Stimulated activated CD8-positive, alpha-beta memory T cell treated with anti-CD3 and anti-CD28 coated beads, Interleukin-4, amount 100 ng/mL, for 48 hours (primary cell): ENCODE measurements at places on chromosomes 5 and 9.

DNA sequence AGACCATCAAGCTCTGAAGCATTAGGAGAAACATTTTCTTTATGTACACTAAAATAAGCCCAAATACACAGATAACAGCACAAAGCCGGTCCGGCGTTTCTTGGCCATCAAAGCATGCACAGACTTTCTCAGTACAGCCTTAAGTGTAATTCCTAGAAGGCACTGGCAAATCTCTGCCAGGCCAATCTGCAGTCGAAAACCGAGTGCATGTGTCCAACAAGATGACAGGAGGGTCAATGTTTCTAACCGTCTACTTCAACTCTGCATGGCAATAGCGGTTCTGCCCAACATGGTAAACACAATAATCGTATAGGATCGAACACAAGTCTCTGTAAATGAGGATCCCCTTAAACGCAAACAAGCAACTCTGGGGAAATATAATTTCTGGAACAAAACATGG lies 1.1 kb downstream of the ARL15 start:
- DNase-seq = no peak

- no peak for DNase-seq
Observed at GRCh38 chr5:4758996-4759395, 381.1 kb upstream of the ADAMTS16 start.

DNA sequence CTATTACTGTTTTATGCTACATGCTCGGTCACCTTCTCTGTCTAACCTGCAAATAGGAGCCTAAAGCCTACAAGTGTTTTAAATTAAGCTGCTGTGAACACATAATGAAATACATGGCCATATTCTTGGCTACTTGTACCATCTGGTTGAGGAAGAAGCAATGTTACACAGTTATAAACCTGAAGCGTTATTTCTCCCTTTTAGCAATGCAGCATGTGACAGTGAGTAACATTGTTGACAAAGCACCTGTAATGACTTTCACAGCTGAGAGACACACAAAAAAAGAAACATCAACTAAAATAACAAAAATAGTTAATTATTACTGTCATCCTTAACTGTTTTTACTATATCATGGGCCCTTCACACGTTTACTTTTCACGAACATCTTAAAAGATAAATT lies 146.9 kb downstream of the RORB start:
- no peak for DNase-seq

DNA sequence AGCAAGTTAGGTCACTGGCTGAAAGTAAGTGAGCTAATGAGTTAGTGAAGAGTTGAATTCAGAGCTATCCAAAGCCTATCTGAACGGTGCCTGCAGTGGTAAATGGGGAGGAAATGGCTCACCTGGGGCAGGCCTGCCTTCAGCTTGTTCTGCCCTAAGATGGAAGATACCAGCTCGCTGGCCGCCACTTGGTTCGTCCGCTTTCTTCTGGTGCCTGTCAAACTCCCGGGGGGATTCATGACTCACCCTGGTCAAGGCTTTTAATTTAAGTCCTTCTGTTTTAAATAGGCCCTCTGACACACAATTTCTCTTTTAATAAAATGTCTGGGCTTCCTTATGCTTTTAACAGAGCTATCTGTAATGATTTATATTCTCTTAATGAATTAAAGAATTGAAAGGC lies 78.8 kb downstream of the CFAP90 start:
- no peak for DNase-seq

DNA sequence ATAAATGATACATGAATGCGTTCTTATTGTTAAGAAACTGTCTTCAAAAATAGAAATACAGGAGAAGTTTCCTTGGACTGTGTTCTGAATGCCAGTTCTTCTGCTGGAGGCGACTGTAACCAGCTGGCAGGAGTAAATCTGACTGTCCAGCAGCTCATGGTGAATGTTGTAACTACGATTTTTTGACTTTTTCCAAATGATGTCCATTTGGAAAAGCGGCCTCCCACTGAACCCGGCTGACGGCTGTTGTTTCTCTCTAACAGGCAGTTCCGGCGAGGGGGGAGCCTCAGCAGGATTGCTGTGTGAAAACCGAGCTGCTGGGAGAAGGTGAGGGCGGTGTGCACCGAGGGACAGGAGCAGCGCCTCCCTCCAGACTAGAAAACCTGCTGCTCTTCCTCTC lies 91.9 kb downstream of the EHMT1 start:
- no peak for DNase-seq

DNA sequence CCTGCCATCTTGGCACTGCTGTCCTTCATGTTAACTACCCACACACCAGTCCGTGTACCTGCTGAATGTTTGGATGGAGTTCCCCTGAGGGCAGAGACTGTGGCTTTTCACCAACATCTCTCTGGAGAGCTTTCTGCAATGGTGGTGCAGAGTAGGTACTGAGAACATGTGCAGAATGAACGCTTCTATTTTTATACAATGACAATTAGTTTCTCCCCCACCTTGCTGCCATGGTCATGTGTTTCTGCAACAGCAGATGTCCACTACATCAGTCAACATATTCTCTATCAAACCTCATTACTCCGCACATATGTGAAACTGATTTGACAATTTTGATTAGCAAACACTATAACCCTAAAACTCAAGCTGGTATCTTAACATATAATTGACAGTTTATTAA lies 14.5 kb downstream of the PTCH1 start:
- DNase-seq = no peak

DNA sequence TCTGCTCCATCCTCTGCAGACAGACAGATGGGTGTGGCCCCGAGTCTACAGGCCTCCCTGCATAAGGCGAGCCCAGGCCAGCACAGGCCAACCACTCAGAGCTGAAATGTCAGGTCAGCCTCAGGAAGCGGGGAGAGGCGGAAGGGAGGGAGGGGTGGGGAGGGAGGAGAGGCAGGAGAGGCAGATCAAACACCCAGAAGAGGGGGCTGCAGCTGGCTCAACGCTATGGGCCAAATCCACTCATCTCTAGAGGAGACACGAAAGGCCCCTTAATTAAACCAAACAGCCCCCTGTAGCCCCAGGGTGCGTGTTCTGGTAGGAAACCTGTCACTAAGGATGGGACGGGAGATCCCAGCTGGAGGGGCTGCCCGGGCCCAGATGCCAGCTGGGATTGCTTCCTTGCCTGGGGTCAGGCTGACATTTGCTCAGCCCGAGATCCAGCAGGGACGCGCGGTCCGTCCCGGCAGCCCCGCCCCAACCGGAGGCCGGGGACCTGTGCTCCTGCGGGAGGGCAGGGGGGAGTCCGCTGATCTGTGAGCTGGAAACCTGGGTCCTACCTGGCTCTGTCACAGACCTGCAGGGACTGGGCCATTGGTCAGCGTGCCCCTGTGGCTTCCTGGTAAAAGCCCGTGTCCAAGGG lies 97.2 kb upstream of the SARDH start:
- no peak for DNase-seq

DNA sequence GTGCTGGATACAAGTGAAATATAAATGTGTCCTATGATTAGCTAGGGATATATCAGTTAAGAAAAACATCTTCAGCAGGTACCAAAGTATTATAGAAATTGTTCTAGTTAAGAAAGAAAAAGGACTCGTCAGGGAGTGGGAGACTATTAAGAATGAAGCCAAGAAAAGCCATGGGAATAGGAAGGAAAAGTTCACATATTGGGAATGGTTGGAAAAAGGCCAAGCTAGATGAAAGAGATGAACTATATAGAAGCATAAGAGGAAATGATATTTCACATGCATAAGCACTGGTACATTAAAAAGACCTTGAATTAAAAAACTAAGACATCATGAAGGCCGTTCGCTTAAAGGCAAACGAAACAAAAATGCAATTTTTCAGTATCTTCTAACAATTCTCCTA lies 237.7 kb downstream of the ADAMTS6 start:
- DNase-seq = no peak

DNA sequence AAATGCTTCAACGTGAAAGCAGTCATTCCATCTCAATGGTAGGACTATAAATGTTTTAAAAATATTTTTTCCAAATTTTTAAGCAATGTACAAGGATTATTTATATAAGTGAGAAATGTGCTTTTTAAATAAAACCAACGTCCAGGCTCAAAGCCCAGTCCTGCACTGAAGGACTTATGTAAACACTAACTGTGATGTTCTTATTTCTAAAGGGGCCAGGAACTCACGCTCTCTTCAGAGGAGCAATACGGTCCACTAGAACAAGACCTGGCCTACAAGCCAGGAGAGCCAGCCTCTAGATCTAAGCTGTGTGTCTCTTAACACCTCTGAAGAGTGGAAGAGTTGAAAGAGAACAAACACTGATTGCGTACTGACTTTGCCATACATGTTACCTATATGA lies 12.1 kb downstream of the TTLL11 start:
- no peak for DNase-seq

GRCh38 chr5:103669615-103670014 lies 107.0 kb upstream of the NUDT12 start:
- DNase-seq = no peak

GRCh38 chr9:35844628-35845270 lies 15.7 kb downstream of the TMEM8B start:
- no peak for DNase-seq

GRCh38 chr5:6108540-6108848 lies 269.9 kb downstream of the MED10 start:
- no peak for DNase-seq

- no peak for DNase-seq
Observed at GRCh38 chr9:37284636-37285035, 137.9 kb upstream of the GRHPR start.

DNA sequence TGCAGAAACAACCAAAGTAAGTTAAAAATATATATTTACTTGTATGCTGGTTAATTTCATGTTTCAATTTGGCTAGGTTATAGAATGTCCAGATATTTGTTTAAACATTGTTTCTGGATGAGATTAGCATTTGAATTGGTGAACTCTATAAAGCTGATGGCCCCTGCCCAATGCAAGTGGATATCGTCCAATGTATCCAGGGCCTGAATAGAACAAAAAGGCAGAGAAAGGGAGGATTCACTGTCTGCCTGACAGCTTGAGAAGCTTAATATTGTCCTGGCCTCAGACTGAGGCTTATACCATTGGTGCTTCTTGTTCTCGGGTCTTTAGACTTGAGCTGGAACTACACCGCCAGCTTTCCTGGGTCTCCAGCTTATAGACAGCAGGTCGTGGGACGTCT lies 446.7 kb upstream of the ACTBL2 start:
- DNase-seq = no peak

GRCh38 chr9:136990242-136990911 lies 1.8 kb upstream of the PAXX start:
- DNase-seq = no peak

GRCh38 chr5:83715236-83716065 lies 5.2 kb downstream of the HAPLN1 start:
- DNase-seq = no peak

DNA sequence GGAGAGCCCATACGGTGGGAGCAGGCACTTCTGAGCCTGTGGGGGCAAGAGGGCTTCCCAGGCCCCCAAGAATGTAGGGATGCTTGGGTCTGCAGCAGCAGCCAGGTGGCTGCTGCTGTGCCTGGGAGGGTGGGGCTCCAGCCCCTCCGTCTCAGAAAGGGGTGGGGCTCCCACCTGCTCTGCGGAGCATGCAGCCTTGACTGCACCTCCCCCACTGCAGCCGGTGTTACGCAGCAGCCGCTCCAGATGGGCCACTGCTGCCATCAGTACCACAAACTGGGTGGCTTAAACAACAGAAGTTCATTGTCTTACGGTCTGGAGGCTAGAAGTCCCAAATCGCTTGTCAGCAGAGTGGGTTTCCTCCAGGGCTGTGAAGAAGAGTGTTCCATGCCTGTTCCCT lies 365.5 kb downstream of the TMEM38B start:
- DNase-seq = no peak

DNA sequence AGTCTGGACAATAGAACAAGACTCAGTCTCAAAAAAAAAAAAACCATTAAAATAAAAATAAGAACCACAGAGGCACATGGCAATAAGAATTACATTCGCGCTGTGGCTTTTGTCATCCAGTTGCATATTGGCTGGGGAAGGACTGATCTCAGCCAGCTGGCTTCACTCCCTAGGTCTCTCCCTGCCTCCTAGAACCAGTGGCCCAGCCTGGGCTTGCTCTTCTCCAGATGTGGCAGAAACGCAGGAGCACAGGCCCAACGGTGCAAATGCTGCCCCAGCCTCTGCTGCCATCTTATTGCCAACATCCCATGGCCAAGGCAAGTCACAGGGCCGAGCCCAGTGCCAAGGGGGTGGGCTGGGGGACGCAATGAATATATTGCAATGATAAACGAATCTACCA lies 37.0 kb downstream of the NKX2-5 start:
- no peak for DNase-seq

- DNase-seq = no peak
Observed at GRCh38 chr9:124695280-124695890, 75.7 kb downstream of the NR6A1 start.

GRCh38 chr5:101535626-101536025 lies 632.5 kb upstream of the ST8SIA4 start:
- DNase-seq = no peak

- no peak for DNase-seq
Observed at GRCh38 chr9:18441261-18441660, 32.7 kb upstream of the ADAMTSL1 start.
